SJCRH30 (cell line): ENCODE measurements at places on chromosomes 5 and 9. TPM values are rescaled to one million over a fixed set of nuclear protein-coding genes. Genes with fewer than 3 reads are reported as not detected.

GRCh38 chr5:43427306-43427705, 15.1 kb upstream of the CCL28 start:
- no peak for DNase-seq

- DNase-seq, result no peak
These were observed 6.5 kb downstream of the SH3PXD2B start for GRCh38 chr5:172447646-172448365.

- no peak for DNase-seq
These were observed 4.8 kb downstream of the ATP6V1G1 start for GRCh38 chr9:114592356-114592755.

Gene DRD1
- not detected in 2 replicates for total RNA-seq

DNA sequence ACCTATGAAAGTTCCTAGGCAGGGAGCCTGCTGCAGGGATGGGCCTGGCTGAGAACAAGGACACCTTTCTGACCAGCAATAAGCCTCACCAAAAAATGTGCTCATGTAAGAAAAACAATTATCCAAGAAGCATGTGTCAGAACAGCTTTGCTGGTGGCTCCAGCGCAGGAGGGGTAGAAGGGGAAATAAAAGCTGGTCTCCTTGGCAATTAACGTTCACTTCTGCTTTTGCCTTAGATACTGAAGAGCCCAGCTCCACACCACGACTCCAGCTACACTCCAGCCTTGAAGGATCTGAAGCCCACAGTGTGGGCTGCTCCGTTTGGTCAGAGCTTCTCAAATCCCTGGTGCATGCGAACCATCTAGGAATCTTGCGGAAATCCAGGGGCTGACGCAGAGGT, 107.6 kb upstream of the PHYKPL start:
- DNase-seq, result no peak

GRCh38 chr9:94168203-94169000, 84.1 kb downstream of the PTPDC1 start:
- no peak for DNase-seq

DNA sequence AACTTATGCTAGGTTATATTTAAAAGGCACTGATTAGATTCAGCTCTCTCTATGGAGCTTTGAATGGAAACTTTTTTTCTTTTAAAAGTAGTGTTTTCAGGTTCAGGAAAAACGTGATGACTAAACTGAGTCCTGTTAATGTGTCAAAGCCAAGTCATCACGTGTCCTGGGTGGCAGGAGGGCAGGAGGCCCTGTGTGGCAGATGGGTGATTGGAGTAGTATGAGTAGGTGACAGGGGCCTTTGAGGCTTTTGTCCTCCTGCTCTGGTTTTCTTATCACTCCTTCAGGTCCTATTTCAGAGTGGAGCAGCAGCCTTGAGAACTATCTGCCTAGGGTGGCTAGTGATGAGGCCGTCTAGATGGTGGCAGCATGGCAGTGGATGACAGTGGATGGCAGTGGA, 17.7 kb upstream of the CARTPT start:
- no peak for DNase-seq

DNA sequence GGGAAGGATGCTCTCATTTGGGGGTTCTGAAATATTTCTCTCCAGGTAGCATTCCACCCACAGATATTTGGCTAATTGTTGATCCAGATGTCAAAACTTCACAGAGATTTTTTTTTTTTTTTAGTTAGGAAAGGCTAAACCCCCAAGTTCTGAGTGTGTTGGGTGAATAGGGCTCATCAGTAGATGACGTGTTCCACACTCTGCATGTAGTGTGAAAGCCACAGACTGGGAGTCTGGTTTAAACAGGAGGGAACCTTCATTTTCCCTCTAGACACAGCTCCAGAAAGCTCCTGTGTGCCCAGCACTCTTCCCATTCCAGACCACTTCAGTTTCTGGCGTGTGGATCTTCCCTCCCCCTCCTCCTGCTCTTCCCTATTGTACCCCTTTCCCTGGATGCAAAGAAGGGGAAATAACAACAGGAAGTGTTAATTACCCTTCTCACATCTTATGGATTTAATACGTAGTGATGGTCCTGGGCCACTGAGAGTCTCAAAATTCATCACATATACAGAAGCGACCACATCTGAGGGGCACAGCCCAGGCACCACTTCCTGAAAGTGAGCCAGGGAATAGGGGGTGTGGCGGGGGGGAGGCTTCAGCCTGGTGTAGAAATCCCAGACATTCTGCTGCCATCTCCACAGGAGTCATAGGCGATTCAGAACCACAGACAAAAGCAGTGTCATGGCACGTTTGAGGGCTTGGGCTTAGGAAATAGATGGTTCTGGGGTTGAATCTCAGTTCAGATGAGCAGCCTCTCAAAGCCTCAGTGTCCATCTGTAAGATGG, 65.1 kb downstream of the DAP start:
- no peak for DNase-seq

DNA sequence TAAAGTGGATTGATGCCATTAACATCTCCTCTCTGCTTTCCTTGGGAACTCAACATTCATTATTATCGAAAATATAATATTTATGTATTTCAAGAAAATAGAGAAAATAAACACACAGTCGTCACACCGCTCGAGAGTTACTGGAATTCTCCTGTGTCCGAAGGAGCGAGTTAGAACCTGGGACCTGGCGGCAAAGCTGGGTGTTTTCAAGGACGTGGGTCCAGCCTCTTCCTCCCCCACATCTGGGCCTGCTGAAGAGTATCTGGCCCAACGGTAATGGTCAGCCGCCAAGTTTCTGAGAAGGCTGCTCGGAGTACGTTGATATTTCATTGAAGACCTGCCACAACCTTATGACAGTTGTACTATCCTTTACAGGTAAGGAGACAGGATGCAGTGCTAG, 47.9 kb downstream of the IRX2 start:
- no peak for DNase-seq

- no peak for DNase-seq
These were observed 21.3 kb downstream of the KCTD16 start for GRCh38 chr5:144191998-144192397.

DNA sequence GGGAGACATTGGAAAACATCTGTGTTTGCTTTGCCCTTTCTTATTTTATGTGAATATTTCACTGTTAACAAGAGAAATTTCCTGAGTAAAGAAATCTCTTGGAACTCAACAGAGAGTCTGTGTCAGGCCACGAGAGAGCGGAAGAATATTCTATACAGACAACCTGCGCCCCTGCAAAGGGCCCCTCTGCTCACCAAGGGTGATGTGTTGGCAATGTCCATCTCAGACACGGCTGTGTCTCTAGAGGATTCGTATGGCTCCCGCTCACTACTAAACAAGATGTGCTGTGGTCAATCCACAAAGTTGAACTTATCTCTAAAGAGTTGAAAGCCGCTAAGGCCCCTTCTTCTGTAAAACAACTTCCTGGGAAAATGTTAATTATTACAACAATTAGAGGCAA, 241.0 kb upstream of the IRX1 start:
- DNase-seq, result no peak

- DNase-seq, result no peak
These were observed 77.7 kb downstream of the TMEM174 start for GRCh38 chr5:73250645-73251044.

DNA sequence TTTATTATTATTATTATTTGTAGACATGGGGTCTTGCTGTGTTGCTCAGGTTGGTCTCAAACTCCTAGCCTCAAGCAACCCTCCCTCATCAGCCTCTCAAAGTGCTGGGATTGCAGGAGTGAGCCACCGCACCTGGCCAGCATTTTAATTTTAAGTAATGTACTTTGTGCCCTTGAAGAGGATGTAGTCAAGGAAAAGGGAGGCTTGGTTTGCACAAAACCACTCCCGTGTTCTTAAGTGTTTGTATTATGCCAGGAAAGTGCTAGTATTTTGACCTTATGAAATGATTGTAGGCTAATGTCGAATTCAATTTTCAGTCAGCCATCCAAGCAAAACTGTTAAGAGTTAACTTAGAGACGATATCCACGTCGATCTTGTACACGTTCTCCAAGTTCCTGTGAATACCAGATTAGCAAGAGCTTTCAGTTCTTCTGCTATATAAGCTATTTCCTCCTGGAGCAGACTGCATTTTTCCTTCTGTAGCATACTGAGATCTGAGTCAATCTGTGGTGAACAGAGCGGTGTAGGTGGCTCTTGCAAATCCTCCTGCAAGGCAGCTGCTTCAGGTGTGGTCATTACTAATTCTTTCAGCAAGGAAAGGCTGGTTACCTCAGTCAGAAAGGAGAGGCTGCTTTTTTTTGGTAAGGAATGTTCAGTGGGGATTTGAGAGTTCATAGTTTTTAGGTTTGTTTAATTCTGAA, 23.7 kb downstream of the CCDC171 start:
- no peak for DNase-seq

Gene MYOT
- total RNA-seq, result not detected in 2 replicates

Gene MSH3
- total RNA-seq, result 30.4 and 32.5 TPM in 2 replicates

DNA sequence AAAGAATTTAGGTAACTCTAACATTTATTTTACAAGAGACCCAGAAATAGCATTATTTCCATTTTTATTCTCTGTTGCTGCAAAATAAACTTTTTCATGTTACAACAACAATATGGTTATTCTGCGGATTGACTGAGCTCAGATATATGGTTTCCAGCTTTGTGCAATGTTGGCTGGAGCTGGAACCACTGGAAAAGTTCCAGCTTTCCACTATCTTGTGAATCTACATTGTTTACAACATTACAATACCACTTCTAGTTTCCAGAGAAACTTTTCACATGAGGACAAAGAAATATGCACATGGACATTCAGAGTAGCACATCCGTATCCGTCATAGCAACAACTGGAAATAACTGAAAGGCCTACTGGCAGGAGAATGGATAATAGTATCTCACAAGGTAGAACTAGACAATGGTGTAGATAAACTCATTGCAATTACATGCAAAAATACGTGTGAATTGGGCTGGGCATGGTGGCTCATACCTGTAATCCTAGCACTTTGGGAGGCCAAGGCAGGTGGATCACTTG, 436.1 kb upstream of the ADAMTS16 start:
- no peak for DNase-seq

Gene PCDHAC1
- total RNA-seq, result not detected in 2 replicates

DNA sequence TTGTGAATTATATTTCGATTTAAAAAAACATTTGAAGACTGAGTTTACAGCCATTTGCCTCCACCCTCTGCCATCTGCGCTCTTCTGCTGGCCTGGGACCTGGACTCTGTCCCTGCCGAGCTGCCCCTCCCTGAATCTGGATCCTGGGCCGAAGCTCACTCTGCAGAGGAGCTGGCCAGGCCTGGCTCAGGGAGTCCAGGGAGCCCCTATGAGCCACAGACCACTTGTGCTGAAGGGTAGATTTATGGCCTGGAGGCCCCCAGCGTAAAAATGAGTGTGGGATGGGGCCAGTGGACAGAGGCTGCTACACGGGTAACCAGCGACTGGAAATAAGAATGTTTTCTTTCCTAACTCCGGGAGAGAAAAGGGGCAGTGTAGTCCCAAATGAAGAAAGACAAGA, 129.8 kb downstream of the FGF18 start:
- no peak for DNase-seq

DNA sequence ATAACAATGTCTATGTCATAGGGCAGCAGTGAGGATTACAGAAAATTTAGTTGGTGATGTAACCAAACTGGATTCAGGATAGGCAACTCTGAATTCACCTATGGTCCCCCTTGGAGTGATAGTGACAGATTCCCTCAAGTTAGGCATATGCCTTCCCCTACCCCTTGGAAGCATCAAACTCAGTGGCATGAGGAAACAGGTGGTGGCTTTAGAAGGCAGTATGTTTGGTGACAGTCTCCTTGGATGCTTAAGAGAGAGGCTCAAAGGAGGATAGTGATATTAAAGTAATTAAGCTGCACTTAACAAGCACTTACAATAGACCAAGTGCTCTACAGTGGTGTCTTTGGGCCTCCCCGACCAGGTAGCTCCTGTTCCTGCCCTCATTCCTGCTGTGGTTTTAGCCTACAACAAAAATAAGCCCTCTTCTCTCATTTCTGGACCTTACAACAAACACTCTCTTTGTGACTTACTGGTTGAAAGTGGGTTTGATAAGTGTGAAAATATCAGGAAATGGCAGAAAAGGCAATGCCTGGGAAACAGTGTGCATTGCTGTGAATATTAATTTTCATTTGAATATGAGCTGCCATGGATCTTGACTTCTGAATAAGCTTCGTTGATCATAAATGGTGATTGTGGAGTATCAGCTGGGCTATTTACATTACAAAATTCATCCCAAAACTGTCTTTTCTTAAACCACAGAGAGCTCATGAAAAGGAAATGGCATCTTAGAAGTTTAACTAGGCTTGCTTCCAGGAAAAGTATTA, 29.2 kb downstream of the NR4A3 start:
- DNase-seq, result no peak

Gene RGS7BP
- total RNA-seq, result not detected in 2 replicates

DNA sequence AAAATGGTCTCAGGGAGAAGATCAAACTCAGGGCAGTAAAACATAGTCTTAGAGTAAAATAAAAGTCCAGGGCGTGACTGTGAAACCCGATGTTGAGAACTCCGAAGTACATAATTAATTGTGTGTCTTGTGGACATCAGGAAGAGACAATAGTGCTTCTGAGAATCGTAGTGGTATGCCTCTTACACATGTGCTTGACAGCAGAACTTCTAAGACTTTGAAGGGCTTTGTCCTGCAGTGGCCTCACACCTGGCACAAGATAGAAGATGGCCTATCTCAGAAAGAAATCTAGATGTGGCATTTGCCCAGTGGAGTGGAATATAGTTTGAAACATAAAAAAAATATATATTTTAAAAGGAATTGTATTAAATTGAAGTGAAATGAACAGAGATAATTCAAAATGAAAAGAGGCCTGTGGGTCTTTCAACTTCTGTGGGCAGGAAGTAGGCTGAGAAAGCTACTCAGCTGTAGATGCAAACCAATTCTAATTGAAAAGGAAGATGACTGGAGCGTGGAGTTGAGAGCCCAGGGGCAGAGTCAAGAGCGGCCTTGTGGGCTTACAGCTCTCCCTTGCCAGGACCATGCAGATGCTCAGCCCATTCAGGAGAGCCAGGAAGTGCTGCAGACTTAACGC, 468.4 kb downstream of the KDM4C start:
- no peak for DNase-seq

Gene C5orf15
- total RNA-seq, result 78.3 and 82.3 TPM in 2 replicates

DNA sequence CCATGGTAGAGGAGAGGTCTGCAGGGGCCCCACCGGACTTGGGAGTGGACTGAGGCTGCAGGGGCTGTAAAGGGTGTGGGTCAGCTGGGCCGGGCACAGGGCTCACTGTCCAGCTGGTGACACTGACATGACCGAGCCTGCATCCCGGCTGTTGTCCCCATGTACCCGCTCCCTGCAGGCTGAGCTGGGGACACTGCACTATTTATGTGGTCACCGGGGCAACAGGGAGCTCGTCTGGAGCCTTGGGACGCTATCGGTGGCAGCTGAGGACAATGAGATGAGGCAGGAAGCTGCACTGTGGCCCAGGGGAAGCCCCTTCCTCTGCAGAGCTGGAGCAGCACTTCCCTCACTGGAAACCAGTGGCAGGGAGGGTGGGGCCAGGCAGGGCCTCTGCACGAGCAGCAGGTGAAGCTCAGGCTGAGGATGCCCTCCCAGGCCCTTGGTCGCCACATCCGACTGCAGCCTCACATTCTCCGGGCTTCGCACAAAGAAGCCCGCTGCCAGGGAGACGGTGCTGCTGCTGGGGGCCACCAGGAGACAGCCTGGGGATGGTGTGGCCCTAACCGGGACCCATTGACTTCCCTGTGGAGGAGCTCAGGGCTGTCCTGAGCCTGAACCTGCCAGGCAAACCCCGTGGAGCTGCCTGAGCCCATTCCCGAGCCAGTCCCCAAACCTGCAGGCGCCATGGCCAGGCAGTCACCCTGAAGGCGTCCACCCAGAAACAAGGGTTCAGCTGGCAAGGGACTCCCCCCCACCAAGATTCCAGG, 26.4 kb downstream of the ZDHHC11B start:
- no peak for DNase-seq
